NCI-H1092 (cell line): ENCODE measurements at places on chromosomes 4 and X.

DNA sequence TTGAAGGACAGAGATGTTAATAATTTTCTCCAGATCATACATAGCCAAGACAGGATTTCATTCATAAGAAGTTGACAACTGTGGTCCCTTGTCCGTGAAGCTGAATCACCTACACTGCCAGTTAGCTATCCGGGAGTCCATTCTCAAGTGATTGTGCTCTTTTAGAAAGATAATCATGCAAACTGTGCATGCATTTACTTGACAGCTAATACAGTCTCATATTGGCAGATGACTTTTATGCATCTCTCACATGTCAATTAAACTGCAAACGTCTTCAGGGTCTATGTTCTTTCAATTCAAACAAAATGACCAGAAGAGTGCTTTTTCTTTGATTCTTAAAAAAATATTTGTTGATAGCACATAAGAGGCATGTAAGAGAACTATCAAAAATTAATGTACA is 1572.9 kb downstream of the C4orf33 start:
- DNase-seq = no peak

- no peak for DNase-seq
These were observed 128.2 kb upstream of the ENPEP start for GRCh38 chr4:110347805-110348204.

DNA sequence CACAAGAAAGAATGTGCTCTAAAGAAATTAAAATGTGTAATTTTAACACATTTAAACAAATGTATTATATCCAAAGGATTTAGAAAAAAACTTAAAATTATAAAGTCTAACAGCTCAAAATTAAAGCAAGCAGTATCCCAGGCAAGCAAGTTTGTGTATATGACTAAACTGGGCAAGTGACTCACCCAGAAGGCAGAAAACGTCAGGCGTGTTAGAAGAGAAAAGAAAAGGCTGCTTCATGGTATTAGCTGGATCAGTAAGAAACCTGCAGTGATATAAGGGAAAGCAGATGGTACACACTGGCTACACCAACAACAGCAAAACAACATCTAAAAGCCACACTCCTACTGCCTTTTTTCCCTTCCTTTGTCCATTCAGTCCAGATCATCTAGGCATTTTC is 250.6 kb upstream of the NDST3 start:
- no peak for DNase-seq

DNA sequence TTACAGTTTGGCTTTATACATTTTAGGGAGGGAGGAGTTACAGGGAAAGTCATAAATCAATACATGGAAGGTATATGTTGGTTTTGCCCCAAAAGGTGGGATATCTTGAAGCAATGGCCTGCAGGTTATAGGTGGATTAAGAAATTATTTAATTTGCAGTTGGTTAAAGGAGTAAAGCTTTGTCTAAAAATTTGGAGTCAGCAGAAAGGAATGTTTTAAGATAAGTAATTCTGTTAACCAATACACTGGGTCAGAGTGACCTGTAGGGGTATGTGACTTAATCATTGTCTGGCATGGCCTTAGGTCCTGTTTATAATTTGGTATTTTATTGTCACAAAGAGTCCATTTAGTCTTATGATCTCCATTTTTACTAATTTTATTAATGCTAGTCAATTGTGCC is 115.0 kb downstream of the AGTR2 start:
- no peak for DNase-seq

- DNase-seq = no peak
These were observed 97.5 kb upstream of the STX18 start for GRCh38 chr4:4639370-4639769.

DNA sequence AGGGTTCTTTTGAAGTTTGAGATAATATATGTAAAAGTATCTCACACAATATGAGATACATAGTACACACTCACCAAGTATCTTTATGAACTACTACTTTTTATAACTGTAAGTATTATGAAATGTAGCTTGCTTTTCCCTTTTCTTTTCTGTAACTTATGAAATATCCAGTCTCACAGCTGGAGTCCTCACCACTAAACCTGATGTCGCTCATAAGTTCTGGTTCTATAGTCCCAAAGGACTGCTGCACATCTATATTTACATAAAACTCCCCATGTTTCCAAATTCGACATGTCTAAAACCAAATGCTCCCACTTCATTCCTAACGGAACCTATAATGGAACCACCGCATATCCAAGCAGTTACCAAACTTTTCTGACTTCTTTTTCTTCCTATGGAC is 186.5 kb upstream of the SLC7A11 start:
- DNase-seq = no peak

DNA sequence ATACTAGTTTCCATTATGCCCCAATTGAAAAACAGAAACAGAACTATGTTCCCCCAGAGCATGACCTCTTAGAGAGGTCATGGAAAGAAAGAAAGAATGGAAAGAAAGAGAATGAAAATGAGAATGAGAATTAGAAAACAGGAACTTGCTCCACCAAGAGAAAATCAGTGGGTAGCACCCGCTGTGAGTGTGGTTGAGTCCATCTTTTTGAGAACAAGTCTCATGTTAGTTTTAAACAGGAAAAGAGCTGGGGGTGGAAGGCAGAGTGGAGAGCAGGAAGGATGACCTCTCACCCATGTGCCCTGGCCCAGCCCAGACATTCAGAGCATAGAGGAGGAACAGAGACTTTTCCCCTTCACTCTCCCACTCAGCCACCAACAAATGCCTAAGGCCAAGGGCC is 4.9 kb downstream of the GSX2 start:
- no peak for DNase-seq

DNA sequence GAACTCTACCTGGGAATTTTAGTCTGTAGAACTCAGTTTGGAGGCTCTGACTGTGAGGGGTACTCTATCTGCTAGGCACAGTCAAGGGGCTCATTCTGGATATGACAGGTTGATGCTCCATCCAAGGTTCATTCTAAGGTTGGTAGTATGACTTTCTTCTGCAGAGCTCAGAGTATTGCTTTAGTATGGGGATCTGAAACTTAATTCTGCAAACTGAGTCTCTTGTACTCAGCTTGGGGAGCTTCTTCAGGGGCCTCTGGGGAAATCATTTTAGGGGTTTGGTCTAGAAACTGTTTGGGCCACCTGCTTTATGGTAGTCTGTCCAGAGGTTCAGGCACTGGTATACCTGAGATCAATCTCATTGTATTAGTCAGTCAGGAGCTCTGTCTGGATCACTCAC is 9.7 kb upstream of the TSR2 start:
- DNase-seq = no peak

DNA sequence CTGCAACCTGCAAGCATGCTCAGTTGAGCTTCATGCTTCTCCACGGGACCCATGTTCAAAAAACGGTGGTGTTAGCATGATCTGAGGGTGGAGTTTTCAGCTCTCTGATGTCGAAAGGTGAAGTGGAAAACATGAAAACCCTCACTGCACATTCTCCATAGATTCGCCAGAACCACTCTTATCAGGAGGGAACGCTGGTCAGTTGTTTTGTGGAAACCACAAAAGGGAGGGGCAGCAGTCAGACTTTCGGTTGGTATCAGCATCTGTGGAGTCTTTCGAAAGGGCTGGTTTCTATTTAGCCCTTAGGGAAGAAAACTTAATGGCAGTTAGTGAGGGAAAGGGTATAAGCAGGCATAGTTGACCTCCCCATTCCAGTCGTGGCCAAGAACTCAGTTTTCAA is 12.6 kb downstream of the PPA2 start:
- DNase-seq = no peak

DNA sequence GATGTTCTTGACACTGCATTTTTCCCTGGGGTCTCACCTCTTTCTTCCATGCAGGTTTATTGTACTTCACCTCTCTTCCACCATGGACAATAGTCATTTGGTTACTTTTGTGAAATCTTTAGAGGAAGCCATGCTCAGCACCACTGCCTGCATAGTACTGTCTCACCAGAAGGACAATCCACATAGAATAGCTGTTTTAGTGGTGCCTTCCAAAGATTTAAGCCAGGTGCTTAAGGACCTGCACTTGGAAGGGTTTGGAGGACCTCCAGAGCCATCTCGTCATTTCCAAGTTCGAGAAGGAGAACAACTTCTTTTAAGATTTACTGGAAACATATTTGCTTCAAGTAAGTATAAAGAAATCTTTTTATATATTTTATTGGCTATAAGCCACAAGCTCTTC is 26.7 kb downstream of the DTHD1 start:
- no peak for DNase-seq

- no peak for DNase-seq
These were observed 47.7 kb downstream of the SOD3 start for GRCh38 chr4:24843096-24843495.

DNA sequence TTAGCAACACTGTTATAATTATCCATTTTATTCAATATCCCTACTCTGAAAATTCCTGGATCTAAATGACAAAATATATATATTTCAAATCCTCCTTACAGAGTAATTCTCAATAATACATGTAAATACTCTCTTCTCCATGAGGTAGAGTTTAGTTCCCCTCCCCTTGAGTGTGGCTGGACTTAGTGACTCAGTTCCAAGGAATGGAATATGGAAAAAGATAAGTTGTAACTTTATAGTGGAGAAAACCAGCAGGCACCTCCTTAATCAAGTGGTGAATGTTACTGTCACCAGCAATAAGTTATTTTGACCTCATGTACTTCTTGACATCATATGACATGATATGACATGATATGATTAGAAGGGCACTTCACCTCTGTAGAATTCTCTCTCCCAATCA is 302.0 kb downstream of the RAB28 start:
- no peak for DNase-seq

GRCh38 chr4:84578540-84579402 is 4.2 kb upstream of the CDS1 start:
- no peak for DNase-seq

GRCh38 chrX:132622130-132622529 is 133.3 kb upstream of the MBNL3 start:
- DNase-seq = no peak
